Activated CD8-positive, alpha-beta memory T cell treated with anti-CD3 and anti-CD28 coated beads, Interleukin-2, amount 10 ng/mL, durations not matched to agents 7 days and 5 days (primary cell): ENCODE measurements at places on chromosomes 3 and 15. TPM values are rescaled to one million over a fixed set of nuclear protein-coding genes. Genes with fewer than 3 reads are reported as not detected.

DNA sequence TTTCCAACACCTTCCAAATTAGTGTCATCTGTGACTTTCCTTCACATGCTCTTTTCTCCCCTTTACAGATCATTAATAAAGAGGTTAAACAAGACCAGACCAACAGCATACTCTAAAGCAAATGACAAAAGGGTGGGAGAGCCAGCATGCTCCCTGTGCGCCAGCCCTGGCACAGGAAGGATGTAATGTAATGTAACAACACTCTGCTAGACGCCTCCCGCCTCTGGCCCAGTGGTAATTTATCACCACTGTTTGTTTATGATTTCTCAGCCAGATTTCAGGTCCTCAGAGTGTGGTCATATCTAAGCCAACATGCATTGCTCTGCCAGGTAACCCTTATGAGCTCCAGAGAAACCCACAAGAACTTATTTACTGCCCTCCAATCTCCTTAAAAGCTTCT lies 189.5 kb upstream of the WNT5A start:
- DNase-seq = no peak

GRCh38 chr3:175226444-175226843 lies 367.3 kb downstream of the NAALADL2 start:
- no peak for DNase-seq

DNA sequence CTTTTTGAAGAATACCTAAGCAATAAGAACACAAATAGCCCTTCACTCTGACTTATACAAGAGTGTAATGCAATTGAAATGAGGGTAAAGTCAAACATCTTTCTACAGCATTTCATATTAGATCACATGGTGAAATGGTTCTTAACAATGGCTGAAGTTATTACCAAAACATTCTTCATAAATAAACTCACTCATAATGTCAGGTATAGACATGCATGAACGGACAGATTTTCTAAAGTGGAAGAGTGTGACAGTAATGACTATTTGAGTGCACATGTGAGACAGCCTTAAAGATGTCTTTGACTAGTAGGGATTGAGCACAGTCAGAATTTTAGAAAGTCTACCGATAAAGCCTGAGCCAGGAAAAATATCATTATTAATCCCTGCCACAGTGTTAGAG lies 471.0 kb downstream of the ZPLD1 start:
- DNase-seq = no peak

DNA sequence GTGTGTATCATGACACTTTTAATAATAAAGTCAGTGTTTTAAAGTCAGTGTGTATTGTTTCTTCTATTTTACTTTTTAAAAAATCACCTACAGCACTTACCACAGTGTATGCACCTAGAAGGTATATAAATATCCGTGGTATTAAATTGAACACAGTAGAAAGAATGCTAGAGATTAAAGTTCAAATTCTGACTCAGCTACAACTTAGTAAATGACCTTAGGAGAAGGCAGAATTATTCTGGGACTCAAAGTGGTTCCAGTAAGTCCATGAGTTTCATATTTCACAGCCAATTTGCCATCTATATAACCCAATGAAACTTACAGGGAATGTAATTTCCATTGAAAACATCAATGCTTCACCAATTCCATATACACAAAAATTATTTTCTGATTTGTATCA lies 52.7 kb upstream of the MAP4 start:
- no peak for DNase-seq

- no peak for DNase-seq
These were observed 127.1 kb upstream of the ANKRD28 start for GRCh38 chr3:15924914-15925313.

DNA sequence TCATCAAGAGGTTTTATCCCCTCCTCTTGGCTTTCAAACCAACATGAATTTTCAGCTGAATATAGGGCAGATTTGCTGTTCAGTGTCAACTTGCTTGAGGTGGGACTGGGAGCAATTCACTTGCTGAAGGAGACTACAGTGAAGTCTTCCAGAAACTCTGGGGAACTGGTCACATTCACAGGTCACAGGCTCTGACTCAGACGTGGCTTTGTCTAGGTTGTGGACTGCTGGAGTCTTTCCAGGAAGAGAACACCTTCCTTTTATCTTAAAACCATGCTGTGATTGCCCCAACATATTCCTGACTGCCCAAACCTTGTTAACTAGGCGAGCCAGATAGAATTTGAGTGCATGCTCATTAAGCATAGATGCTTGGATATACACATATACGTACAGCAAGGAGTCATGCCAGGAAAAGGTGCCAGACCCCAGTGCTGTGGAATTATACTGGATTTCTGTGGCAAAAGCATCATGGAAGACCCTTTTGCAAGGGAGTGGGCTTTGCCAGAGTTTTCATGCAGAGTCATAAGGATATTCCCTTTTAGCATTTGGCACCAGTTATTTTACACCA lies 399.1 kb upstream of the TBL1XR1 start:
- DNase-seq = no peak

DNA sequence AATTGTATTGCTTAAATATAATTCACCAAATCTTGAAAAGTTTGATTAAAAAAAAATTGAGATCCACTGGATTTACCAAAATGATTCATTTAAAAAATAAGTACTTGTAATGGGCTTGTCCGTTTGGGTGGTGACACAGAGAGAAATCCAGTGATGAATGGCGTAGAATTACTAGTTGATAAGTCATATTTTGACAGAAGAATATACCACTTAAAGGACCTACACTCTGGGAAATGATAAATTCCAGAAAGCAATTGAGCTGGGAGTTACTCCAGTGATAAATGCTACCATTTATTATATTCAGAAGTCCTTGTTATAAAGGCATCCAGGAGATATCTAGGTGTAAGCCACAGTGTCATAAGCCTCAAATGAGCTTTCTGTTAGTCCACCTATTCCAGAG lies 141.8 kb upstream of the CFAP20DC start:
- DNase-seq = no peak

Gene CCR4
- 42.1 TPM for total RNA-seq

GRCh38 chr3:10783360-10784351 lies 32.4 kb upstream of the SLC6A11 start:
- DNase-seq = peak; percentile 52

Gene VGLL3
- total RNA-seq = not detected

DNA sequence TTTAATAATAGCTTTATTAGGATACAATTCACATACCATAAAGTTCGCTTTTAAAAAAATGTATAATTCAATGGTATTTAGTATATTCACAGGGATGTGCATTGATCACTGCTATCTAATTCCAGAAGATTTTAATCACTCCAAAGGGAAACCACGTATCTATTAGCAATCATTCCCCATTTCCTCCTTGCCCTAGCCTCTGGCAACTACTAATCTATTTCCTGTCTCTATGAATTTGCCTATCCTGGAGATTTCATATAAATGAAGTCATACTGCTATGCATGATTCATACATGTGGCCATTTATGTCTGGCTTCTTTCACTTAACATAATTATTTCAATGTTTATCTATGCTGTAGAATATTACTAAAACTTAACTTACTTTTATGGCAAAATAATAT lies 32.0 kb upstream of the CASR start:
- no peak for DNase-seq

Gene ITIH1
- not detected for total RNA-seq

GRCh38 chr15:68307131-68307928 lies 29.8 kb downstream of the FEM1B start:
- peak; percentile 25 for DNase-seq

DNA sequence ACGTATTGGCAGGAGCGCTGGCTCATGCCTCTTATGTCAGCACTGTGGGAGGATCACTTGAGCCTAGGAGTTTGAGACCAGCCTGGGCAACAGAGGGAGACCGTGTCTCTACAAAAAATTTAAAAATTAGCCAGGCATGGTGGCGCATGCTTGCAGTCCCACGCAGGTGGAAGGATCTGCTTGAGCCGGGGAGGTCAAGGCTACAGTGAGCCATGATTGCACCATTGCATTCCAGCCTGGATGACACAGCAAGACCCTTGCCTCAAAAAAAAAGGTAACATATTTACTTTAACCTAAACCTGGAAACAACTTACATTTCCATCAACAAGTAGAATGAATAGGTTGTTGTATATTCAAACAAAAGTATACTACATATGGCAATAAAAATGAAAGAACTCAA lies 78.1 kb downstream of the HERC2 start:
- no peak for DNase-seq

Gene BAHD1
- 24.1 TPM for total RNA-seq

DNA sequence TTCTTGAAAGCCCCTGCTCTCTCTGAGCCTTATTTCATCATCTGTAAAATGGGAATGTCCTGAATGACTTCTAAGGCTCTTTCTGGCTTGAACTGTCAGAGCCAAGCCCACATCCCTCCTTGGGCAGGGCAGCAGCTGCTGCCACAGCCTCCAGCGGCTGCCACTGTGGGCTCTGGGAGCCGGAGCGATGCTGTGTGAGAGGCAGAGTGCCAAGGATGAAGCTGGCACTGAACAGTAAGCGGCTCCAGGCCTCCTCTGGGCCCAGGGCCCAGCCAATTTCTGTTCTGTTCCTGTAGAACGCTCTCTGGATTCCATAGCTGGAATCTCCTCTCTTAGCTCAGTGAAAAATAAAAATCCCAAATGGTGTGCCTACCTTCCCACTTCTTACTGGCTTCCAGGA lies 4.4 kb downstream of the CPLX3 start:
- no peak for DNase-seq

DNA sequence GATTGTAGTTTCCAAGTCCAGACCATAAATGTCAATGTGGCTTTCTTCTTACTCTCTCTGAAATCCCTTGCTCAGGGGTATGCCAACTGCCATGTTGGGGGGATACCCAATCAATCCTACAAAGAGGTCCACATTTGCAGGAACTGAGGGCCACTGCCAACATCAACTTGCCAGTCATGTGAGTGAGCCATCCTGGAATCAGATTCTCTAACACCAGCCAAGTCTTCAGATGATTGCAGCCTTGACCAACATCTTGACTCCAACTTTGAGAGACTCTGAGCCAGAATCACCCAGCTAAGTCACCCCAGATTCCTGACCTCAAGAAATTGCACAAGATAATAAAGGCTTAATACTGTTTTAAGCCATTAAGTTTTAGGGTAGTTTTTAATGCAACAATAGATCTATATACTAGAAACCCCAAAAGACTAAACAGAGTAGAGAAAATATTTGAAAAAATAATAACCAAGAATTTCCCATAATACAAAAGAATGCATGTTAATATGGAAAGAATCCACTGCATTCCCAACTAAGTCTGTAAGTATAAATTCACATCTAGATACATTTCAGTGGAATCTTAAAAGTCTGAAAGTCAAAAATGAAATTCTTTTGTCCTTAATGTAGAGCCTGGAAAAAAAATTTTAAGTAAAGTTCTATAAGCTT lies 22.4 kb downstream of the ISG20 start:
- peak; percentile 25 for DNase-seq

GRCh38 chr3:2036076-2036475 lies 62.6 kb upstream of the CNTN4 start:
- no peak for DNase-seq

- DNase-seq = no peak
These were observed 43.8 kb downstream of the ADAMTS7 start for GRCh38 chr15:78767331-78767951.

DNA sequence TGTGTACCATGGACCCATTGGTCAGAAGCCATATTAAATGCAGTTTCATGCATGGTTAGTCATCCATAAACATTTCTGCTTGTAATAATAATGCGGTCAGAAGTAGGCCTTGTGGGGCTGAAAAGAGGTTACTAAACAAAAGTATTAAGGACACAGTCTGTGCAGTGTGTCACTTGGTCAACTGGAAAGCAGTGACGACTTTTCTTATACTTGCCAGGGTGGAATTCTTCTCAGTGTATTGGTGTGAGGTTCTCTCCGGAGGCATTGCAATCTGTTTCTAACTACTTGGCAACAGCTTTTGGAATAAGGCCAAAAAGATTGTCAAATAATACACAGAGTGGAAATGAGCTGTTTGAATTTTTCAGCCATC lies 46.8 kb downstream of the CHL1 start:
- DNase-seq = no peak

Gene DCUN1D1
- 65.0 TPM for total RNA-seq

DNA sequence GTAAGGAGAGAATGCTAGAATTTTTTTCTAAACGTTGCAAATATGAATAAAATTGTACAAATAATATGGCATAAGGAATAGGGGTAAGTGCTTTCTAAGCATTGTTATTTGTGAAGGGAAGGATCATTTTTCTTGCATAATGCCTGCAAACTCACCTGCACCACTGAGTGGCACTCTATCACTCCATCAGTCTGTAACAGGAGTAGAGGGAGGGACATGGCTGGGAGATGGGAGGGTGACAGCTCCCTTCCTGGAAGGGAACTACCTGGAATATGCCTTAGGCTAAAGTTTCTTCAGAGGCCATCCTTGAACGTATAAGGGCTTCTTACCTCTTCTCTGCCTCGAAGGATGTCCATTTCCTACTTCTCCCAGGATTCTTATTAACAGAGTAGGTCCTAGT lies 3.0 kb downstream of the NAALADL2 start:
- DNase-seq = no peak

- DNase-seq = no peak
These were observed 65.2 kb downstream of the PGPEP1L start for GRCh38 chr15:98942431-98942830.

Gene GLDN
- total RNA-seq = not detected

GRCh38 chr15:92561754-92562153 lies 93.8 kb downstream of the FAM174B start:
- DNase-seq = no peak

Gene EXD1
- not detected for total RNA-seq

Gene SHC4
- total RNA-seq = 3.0 TPM

GRCh38 chr3:189389346-189389745 lies 217.6 kb downstream of the TPRG1 start:
- DNase-seq = no peak

DNA sequence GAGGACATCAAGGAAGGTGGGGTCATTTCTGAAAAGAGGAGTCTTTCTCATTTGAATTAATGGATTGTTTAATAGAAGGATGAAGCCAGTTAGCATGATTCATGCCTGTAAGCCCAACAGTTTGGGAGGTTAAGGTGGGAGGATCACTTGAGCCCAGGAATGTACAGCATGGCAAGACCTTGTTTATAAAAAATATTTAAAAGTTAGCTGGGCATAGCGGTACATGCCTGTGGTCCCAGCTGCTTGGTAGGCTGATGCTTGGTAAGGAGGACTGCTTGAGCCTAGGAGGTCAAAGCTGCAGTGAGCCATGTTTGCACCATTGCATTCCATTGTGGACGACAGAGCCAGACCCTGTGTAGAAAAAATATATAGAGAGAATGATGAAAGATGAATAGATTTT lies 165.5 kb downstream of the ALCAM start:
- DNase-seq = no peak

Gene HACD3
- total RNA-seq = 40.7 TPM

GRCh38 chr3:73254062-73254461 lies 192.6 kb downstream of the EBLN2 start:
- DNase-seq = no peak

GRCh38 chr3:138769616-138770015 lies 65.1 kb downstream of the PIK3CB start:
- no peak for DNase-seq

Gene TMEM158
- 0.35 TPM for total RNA-seq

Gene ATP8B4
- total RNA-seq = 98.3 TPM

Gene TAGLN3
- total RNA-seq = not detected

Gene CHRFAM7A
- total RNA-seq = 2.1 TPM

GRCh38 chr3:171936191-171936841 lies 93.2 kb downstream of the TMEM212 start:
- DNase-seq = no peak

- no peak for DNase-seq
These were observed 5.5 kb downstream of the CRTC3 start for GRCh38 chr15:90535254-90535653.

- no peak for DNase-seq
These were observed 693 bp downstream of the CD200 start for GRCh38 chr3:112333381-112334317.
